AG04449 (cell line): ENCODE measurements at places on chromosomes 2 and 18.
A peak's percentile ranks its signal among the peaks of the same experiment; 100 is the strongest.

- peak; percentile 64 for DNase-seq
Observed at GRCh38 chr2:28108143-28108542, 217.6 kb downstream of the BABAM2 start.

GRCh38 chr2:85743304-85743978 is 10.3 kb upstream of the ATOH8 start:
- peak; percentile 58 for DNase-seq

DNA sequence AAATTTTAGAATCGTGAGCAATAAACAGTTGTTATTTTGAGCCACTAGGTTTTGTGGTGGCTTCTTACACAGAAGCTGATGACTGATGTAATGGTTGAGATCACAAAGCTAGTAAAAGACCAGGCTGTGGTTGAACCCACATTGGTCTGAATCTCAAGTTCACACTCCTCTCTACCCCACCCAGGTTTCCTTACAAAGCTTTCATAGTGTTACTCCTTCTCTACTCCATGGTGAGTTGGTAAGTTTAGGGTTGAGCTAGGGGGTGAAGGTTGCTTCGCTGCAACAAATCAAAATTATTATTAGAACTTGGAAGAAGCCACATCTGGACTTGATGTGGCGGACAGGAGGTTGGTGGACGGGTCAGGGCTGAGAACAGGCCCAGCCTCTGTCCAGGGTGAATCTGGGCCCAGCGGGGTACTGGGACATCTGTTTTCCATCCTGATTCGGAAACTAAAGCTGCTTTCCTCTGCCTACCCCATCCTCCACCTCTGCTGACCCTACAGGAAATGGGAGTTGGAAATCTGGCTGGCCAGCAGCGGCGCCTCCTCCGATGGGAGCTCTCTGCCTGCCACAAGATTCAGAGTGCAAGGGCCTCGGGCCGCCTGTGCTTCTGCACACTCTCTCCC is 86.3 kb downstream of the ZFP36L2 start:
- DNase-seq, result no peak

GRCh38 chr18:52334896-52335295 is 5.1 kb upstream of the DCC start:
- peak; percentile 42 for DNase-seq

- DNase-seq, result no peak
Observed at GRCh38 chr18:74420481-74420880, 36.6 kb downstream of the DIPK1C start.

DNA sequence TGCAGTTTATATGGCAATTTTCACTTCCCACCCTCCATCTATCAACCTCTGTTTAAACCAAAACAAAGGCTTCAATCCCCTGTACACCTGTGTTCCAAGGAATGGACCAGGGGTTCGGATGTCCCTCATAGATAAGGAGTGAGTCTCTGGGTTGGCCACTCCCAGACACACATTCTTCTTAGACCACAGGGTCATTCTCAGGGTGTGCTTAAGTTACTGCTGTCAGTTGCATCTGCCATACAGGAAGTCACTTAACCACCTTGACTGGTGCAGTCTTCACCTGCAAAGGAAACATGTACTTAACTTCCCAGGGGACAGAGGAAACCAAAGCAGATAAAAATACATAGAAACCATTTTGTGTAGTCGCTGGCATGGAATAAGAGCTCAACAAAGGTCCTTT is 151.0 kb upstream of the NDUFV2 start:
- no peak for DNase-seq

DNA sequence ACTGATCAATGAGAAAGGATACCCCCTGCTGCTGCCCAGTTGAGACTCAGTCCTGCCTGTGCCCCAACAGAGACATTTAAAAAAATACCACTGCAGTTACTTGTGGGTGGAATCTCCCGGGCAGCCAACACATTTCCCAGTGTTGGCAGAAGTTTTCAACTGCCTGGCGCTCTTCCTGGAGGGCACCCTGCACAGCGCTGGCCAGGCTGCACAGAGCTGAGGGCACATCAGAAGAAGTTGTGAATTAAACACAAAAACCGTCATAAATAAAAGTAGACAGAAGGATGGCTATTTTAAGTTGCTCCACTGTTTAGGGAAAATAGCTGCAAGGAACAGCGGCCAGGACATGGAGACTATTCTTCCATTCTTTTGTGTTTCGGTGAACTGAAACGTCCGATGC is 110.2 kb upstream of the THOC1 start:
- no peak for DNase-seq

DNA sequence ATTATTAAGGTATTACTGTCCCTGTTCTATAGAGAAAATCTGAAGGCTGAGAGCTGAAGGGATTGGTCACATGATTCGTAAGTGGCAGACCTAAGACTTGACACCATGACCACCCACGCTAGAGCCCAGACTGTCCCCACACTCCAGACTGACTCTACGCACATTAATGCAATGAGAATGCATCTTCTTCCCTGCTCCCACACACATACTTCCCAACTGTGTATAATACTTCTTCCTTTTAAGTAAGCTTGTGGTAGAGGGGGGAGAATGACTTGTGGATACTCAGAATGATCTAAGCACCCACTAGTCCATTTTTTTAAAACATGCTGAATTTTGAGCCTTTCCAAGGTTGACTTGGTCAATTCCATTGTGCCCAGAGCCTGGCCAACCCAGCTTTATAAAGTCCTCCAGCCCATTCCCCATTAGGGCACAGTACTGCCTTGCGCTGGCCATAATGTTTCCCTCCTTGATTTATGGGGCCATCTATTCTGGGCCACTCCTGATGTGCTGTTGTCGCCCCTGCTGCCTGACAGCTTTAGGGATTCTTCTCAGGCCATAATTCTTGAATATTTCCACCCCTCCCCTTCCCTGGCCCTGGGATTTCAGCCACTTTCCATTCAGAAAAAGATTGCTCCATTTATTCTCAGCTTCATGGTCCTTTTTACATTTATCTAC is 28.7 kb downstream of the ALK start:
- DNase-seq, result no peak

DNA sequence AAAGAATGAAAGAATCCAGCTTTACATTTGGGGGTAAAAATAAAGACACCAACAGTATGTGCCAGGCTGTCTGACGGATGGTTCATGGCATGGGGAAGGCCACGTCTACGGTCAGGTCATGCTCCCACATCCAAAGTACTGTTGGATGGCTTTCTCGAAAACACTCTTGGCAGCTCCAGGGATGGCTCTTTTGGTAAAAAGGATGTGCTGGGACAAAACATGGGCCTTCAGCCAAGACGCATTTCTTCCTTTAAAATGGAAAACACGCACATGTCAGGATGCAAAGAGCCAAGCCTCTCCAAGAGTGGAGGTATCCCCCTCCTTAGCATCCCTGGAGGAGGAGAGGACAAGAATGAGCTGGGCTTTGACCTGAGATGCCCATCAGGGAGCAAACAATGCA is 376.5 kb upstream of the KLHL29 start:
- no peak for DNase-seq

DNA sequence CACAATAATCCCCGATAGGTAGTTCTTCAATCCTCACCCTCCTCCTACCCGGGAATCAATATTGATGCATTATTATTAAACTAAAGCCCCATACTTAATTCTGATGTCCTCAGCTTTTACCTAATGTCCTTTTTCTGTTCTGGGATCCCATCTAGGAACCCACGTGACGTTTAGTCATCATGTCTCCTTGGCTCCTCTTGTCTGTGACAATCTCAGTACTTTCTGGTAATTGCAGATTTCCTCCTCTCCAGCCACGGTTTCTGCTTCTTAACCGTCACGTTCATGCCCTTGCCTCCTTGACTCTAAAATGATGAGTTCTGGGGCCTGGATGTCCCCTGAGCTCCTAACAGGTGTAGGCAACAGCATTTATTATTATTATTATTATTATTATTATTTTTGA is 2.9 kb upstream of the DGKD start:
- no peak for DNase-seq

GRCh38 chr18:59899298-59900221 is at the start of gene PMAIP1:
PMAIP1 (plus strand) TSS chr18:59899996; CDS start chr18:59900178, 182 bp downstream.
- peak; percentile 69 for DNase-seq

- DNase-seq, result no peak
Observed at GRCh38 chr2:127389778-127390435, 2.1 kb upstream of the MAP3K2 start.

DNA sequence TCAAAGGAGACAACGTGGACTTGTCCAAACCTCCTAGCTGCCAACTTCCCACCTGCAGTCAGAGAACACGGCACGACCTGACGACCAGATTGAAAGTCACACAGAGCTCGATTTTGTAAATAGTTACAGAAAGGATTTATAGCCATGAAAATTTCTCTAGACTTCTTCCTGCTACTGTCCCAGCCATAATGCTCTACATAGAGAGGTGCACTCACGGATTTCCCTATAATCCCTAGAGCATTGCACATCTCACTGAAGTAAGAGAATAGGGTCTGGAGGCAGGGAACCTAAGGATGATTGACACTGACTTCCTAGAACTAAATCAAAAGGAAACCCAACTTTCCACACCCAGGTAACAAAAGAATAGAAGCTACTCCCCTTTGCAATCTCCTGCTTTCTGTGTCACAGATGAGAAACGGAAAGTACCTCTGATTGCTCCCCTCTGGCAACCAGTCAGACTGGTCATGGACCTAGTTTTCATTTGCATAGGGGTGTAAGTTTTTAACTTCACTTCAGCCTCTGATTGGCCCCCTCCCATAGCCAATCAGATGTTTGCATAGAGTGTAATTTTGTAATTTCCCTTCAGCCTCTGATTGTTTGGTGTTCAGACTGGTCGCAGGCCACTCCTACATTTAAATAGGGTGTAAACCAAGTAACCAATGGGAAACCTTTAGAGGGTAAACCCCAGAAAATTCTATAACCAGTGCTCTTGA is 58.6 kb upstream of the FBXO11 start:
- no peak for DNase-seq

DNA sequence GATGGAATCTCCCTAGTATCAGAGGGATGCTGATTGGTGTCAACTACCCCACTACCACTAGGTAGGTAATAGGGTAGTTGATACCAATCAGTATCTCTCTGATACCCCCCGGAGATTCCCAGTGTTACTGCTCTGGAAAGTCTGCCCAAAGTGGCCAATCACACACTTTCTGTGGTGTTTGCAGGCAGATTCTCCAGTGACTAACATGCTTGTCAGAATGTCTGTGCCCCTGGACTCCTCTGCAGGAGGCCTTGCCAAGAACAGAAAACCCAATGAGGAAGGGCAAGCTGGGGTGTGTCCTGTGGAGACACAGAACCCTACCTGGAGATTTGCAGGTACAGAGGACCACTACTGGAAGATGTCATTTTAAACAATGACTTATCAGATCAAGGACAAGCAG is 135.1 kb downstream of the RIT2 start:
- no peak for DNase-seq

DNA sequence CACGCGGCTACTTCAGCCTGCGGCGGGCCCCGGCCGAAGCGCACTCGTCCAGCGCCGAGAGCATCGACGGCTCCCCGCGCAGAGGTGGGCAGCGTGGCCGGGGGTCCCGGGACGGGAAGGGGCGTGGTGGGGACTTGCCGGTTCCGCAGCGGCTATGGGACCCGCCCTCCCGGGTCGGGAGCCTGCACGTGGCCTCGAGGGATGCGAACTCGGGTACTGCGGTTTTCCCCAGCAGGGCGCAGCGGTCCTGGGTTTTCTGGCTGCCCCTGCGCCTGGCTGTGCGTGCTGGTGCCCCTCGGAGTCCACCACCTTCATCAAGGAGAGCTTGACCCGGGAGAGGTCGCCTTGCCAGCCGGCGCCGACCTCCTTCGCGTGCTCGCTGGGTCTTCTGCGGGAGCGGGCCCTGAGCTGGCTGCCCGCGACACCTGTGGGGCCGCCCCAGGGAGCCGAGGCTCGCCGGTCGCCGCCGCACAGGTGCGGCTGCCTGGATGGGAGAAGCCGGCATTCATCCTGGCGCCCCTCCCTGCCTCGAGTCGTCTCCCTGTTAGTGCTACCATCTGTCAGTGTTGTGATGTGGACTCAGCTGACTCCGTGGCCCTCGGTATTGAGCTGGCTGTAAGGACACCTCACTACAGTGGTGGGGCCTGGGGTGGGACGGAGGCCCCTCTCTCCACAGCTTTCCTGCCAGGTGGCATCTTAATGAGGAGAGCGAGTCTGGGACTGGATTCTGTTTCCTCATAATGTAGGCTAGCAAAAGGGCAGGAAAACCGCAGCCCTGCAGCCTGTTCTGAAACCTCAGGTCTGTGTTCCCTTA is 177.3 kb downstream of the AGAP1 start:
- no peak for DNase-seq

DNA sequence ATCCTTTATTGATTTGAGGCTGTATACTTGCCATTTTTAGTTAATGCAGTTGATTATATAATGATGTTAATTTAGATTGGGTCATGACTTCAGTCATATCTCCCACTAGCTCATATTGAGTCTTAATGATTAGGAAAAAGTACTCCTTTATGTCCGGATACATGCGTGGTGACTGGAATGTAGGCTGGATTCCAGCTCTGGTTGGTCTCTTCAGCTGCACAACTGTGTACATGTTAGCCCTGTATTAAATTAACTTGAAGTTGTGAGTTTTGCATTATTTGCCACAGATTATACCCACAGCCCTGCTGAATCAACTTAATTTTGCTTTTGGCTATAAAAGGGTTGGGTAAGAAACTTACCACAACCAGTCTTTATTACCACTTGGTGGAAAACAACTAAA is 22.5 kb downstream of the MOB4 start:
- no peak for DNase-seq

- no peak for DNase-seq
Observed at GRCh38 chr18:66533693-66534092, 70.2 kb downstream of the CDH19 start.

GRCh38 chr2:64359171-64359891 is 94.6 kb upstream of the LGALSL start:
- no peak for DNase-seq

- no peak for DNase-seq
Observed at GRCh38 chr2:20015482-20016083, 3.1 kb upstream of the MATN3 start.

GRCh38 chr2:30686669-30687068 is 120.6 kb downstream of the CAPN13 start:
- no peak for DNase-seq

- no peak for DNase-seq
Observed at GRCh38 chr2:140797718-140798117, 1333.1 kb downstream of the LRP1B start.

DNA sequence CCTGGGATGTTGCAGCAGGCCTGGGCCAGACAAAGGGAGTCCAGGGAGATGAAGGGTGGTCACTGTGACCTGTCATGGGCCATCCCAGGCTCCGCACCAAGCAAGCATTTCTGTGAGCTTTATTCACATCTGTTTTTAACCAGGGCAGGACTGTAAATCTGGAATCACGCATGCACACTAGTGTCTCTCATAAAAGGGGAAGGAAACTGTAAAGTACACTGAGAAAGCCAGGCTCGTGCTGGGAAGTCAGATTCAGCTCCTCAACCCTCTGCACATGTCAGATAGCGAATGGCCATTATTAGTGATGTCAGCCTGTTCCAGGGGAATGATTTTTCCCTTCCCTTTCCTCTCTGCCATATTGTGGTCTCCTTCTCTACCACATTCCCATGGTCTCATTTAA is 818.6 kb upstream of the RAB6C start:
- no peak for DNase-seq

GRCh38 chr2:204317640-204318039 is 227.6 kb upstream of the PARD3B start:
- DNase-seq, result no peak

GRCh38 chr2:68250196-68250595 is 2.1 kb downstream of the PPP3R1 start:
- no peak for DNase-seq

GRCh38 chr18:5197461-5197860 is 404 bp upstream of the AKAIN1 start:
- no peak for DNase-seq
